ENCODE measurements at places on chromosomes 5 and 9. TPM values are rescaled to one million over a fixed set of nuclear protein-coding genes. Genes with fewer than 3 reads are reported as not detected.

DNA sequence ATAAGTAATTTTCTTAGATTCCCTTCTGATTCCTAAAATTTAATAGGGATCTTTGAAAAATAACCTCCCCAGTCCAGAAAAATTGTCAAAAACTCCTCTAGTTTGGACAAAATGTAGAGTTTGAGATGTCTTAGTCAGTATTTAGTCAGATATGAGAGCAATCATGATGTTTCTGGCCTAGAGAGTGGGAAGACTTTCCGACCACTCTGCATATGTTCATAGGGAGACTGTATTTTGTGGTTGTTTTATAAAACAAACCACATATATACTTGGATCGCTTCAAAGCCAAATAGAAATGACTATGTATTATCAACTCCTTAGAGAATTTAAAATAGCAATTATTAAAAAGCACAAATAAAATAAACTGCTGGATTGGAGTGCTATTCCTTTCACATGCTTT, 15.8 kb downstream of the ZFAND5 start:
- DNase-seq, result no peak

DNA sequence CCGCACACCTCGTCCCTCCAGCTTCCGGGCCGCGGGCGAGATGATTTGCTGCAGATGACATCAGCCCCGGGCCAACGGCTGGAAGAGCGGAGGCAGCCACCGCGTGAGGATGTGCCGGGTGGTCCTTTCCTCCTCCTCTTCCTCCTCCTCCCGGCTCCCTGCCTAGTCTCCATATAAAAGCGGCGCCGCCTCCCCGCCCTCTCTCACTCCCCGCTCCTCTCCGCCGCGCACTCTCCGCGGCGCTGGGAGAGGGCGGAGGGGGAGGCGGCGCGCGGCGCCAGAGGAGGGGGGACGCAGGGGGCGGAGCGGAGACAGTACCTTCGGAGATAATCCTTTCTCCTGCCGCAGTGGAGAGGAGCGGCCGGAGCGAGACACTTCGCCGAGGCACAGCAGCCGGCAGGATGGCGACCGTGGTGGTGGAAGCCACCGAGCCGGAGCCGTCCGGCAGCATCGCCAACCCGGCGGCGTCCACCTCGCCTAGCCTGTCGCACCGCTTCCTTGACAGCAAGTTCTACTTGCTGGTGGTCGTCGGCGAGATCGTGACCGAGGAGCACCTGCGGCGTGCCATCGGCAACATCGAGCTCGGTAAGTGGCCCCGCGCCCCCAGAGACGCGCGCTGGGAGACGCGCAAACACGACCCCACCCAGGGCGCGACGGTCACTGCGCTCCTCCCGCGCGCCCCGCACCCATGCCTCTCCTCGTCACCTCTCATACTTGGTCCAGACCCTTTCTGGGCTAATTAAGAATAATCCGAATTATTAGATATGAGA, at the start of gene MAP1B:
Gene MAP1B (plus strand): TSS at position 345 of the 770 bp plus-strand sequence. CDS start 57 bp downstream, at position 402.
- DNase-seq, result no peak

Gene FAM153A
- not detected for total RNA-seq

DNA sequence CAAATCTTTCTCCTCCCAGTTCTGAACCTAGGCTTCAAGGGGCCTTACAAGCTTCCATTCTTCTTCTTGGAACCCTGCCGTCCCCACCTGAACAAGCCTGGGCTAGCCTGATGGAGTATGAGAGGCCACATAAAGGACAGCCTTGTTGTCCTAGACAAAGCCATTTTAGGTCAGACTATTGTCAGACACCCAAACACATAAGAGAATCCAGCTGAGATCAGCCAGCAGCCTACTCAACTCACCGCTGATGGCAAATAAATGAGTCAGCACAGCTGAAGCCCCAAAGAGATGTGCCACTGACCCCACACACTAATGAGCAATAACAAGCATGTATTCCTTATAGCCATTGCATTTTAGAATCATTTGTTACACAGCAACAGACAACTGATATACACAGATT, 33.8 kb downstream of the SVEP1 start:
- no peak for DNase-seq

DNA sequence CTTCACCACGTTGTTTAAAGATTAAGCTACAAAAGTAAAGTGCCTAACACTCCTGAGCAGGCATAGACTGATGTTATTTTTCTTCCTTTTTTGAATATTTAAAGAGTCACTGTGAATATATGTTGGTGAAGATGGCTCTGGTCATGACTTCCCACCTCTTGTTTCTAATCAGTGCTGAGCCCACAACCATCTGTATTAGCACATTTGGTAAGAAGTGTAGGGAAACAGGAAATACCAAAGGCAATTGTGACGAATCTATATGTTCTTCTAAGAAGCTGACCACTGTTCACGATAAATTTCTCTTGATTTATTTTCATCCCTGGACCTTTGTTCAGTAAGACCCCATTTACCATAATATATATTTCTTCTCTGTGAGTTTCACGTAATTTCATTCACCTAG, 108.3 kb upstream of the PCA3 start:
- DNase-seq, result no peak

- no peak for DNase-seq
These were observed 25.4 kb upstream of the SSBP2 start for GRCh38 chr5:81776258-81776657.

Gene SLC24A2
- 0.42 TPM for total RNA-seq

DNA sequence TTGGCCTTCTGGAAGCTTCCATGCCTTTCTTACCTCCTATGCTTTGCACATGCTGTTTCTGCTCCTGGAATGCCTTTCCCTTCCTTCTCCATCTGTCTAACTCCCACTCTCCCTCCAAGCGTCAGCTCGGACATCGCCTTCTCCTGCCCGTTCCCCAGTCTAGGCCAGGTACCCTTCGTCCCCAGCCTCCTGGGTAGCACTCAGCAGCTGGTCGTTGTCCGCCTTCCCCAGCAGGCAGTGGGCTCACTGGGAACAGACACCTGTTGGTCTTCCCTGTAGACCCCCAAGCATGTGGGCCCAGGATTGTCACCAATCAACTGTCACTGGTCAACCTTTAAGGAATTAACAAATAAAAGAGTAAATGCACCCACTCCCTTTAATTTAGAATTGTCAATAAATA, 202.2 kb downstream of the RGS3 start:
- DNase-seq, result no peak

GRCh38 chr5:134594797-134595457, 37.7 kb downstream of the SAR1B start:
- no peak for DNase-seq

- DNase-seq, result no peak
These were observed 115.6 kb upstream of the COL5A1 start for GRCh38 chr9:134525841-134526583.

DNA sequence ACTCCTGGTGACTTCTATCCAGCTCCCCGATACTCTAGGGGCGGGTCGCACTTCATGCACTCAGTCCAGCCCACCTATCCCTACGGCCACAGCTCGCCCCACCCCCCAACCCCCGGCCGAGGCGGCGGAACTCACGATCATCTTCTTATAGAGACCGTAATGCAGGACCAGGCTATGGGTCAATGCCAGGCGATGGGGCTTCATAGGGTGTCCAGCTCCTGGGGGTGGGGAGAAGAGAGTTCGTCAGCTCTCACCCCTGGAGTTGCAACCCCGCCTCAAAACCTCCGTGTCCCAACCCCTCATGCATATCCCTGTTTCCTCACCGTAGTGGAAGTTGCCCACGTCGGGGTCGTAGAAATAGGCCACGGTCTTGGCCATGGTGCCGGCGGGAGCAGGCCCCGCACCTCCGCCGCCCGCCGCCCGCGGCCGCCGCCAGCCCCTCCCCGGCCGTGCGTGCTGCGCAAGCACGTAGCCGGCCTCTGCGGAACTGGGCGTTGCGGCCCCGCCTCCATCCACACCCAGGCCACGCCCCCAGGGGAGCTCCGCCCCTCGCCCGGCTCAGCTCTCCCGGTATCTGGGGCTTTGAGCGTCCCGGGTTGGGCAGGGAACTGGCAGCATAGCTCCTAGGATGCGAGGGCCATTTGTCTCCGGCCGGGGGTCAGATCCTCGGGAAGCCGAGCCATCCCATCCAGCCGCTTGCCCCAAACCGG, at the start of the genes HDAC3 and RELL2:
Gene HDAC3 (minus strand): TSS at position 437 of the 710 bp plus-strand sequence. CDS start 59 bp downstream, at position 378.
Gene RELL2 (plus strand): TSS at position 585 of the 710 bp plus-strand sequence. CDS start 1,229 bp downstream, outside the sequence.
- peak; percentile 66 for DNase-seq

DNA sequence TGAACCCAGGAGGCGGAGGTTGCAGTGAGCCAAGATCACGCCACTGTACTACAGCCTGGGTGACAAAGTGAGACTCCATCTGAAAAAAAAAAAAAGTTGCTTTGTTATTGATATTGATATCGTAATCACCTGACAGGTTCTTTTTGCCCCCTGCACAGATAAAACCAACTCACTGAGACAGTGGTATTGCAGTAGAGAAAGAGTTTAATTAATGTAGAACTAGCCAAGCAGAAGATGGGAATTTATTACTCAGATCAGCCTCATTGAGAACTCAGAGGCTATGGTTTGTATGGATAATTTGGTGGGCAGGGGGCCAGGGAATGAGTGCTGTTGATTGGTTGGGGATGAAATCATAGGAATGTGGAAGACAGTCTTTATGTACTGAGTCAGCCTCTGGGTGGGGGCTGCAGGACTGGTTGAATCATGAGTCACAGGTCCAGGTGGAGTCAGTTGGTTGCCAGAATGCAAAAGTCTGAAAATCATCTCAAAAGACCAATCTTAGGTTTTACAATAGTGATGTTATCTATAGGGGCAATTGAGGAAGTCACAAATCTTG, 35.8 kb upstream of the MEGF10 start:
- DNase-seq, result no peak

DNA sequence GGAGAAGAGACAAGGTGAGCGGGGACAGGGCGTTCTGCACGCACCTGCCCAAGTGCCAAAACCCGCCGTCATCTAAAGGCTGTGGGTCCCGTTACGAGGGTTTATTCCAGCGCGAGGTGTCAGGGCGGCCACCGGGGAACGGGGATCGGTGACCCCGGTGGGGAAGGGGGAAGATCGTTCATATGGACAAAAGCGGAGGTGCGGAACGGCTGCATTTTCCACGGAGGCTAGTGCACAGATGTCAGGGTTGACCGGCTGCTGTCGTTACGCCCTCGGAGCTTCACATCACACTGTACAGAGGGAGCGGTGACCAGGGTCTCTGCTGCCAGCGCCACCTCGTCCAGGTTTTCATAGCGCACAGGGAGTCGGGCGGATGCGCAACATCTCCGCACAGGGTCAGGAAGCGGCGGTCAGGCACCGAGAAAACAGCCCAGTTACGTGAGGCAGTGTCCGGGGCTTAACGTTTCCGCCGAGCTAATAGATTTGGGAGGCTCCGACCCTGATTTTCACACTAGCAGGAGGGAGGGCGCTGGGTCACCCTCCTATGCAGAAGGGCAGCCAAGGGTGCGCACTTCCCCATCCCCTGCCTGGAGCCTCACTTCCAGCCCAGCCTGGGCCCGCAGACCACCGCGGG, 13.5 kb downstream of the BTNL9 start:
- no peak for DNase-seq

- no peak for DNase-seq
These were observed 209.5 kb upstream of the S1PR3 start for GRCh38 chr9:88781628-88782391.

- DNase-seq, result no peak
These were observed 98.6 kb downstream of the PAM start for GRCh38 chr5:102853680-102854079.

DNA sequence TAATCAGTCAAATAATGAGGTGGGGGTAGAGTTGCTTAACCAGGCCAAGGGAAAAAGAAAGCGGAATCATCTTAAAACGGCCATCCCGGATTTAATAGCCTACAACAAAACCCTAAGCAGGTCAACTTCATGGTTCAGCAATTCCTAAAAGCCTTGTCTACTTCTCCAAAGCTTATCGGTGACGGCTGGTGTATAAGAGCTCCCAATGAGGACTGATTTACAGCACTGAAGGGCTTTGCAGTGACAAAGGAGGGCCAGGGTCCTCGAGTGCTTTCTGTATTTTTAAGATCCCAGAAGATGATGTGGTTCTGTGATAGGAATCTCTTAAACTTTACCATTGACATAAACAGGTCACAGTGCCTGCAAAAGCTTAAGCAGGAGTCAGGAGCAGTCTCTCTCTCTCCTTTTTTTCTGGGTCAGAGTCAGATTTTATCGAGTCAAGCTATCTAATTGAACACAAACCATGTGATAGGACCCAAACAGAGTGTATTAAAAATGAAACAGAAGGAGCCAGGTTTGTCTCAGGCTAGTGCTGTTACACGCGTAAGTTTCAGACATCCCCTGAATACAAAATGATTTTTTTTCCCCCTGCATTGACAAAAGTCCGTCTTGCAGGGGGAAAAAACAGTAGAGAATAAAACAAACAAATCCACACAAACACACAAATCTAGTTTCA, 663.6 kb upstream of the ZNF608 start:
- no peak for DNase-seq

Gene ANKRA2
- 61.8 TPM for total RNA-seq

DNA sequence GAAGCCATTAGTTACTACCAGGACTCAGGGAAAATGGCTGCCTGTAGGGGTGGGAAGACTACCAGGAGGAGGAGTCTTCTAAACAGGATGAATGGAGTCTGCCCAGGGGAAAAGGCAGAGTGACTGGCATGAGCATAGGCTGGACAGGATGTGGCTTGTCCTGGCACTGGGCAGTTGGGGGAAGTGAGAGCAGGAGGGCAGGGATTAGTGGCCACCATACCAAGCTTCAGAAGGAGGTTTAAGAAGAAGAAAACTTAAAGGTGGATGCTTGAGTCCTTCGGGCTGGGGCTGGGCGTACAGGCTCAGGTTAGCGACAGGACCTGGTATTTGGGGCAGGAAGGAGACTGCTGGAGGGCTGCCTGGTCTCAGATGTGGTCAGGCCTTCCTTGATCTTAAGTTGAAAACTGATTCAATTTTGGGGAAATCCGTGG, 5.0 kb upstream of the NSD1 start:
- no peak for DNase-seq

DNA sequence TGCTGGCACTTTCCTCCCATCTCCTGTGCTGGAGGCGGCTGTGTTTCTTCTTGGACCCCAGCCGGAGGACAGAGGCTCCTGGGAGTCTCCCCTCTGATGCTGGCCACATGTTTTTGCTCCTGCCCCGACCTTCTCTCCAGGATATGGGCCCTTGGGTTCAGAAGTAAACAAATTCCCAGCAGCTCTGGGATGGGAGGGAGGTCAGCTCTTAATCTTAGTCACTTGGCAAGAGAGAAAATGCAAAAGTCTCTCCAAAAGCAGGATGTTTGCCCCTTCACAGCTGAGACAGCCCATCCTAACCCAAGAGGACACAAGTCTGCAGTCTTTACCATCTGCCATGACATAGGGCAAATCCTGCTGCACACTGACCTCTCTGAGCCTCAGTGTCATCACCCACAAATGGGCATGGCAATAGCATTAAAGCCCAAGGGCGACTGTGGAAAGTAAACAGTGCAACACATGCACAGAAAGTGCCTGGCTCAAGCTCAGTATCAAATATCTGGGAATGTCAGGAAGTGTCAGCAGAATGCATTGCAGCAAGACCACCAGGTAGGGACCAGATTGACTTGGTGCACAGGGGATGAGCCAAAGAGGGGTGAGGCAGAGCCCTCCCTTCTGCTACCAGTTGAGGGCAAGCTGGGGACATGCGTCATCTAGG, 117.0 kb upstream of the CXCL14 start:
- no peak for DNase-seq
